ENCODE measurements at places on chromosomes 3 and 15. TPM values are rescaled to one million over a fixed set of nuclear protein-coding genes. Genes with fewer than 3 reads are reported as not detected.

TNIK gene
- 21.5 TPM for total RNA-seq

DNA sequence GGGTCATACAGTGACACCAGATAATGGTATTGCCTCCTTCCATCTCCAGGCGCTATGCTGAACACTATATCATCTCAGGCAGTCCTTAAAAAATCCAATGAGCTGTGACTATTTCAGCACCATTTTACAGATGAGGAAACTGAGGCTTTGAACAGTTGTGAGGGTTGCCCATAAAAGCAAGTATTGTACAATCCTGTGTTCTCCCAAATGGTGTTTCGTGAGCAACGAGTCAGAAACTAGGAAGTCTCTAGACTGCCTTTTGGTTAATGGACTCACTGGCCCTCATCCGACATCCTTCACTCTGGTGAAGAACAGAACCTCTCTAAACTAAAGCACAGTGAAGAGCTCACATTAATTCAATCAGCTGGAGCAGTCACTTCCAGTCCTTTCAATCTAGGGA lies 61.8 kb downstream of the ATP8B4 start:
- peaks cover 2% of the 10 kb centered on the region for H3K27me3 ChIP-seq
- H3K4me1 ChIP-seq = peaks cover 77% of the 10 kb centered on the region
- H3K4me3 ChIP-seq = no peak overlapping the region
- peaks cover 21% of the 10 kb centered on the region for H3K36me3 ChIP-seq

DNA sequence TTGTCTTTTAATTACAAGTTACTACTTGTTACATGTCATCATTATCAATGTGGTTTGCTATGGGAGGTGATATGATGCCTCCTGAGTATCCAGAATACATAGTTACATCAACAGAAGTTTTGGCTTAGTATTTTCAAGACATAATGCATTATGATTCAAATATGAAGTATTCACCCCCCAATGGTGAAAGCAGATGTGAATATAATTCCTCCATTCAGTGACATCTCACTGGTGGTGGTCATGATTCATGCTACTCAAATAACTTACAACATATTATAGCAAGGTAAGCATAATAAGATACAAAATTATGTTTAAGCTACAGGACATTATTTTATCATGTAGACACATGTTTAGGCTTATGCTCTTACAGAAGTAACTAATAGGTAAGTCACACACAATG lies 34.9 kb upstream of the TTBK2 start:
- no peak overlapping the region for H3K4me3 ChIP-seq
- H3K27ac ChIP-seq = no peak overlapping the region
- no peak for DNase-seq
- peaks cover 56% of the 10 kb centered on the region for H3K36me3 ChIP-seq

DNA sequence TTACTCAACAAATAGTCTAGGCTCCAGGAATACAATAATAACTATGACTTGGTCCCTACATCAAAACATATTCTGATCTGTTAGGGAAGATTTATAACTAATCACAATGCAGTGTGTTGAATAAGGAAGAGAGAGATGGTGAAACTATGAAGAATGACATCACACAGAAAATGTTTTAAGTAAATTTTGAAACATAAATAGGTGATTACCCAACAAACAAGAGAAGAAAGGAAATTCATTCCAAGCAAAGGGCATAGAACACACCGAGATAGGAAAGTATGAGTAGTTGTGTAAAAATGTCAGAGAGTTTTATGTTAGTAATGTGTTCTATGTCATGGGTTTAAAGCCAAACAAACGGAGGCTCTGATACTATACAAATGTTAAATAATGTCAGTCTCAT lies 13.4 kb downstream of the SEC62 start:
- H3K27ac ChIP-seq = peak overlapping the region; percentile 35
- peaks cover 38% of the 10 kb centered on the region for H3K36me3 ChIP-seq
- no peak for DNase-seq
- no peaks in the 10 kb centered on the region for H3K27me3 ChIP-seq
- peaks cover 9% of the 10 kb centered on the region for H3K4me1 ChIP-seq
- no peak overlapping the region for H3K4me3 ChIP-seq

GRCh38 chr3:38421679-38422336 lies 31.9 kb upstream of the ACVR2B start:
- H3K27ac ChIP-seq = no peak overlapping the region
- no peak for DNase-seq
- H3K4me3 ChIP-seq = no peak overlapping the region
- H3K4me1 ChIP-seq = peaks cover 31% of the 10 kb centered on the region
- H3K27me3 ChIP-seq = no peaks in the 10 kb centered on the region

- no peak for DNase-seq
- H3K4me3 ChIP-seq = no peak overlapping the region
- no peaks in the 10 kb centered on the region for H3K27me3 ChIP-seq
- H3K27ac ChIP-seq = no peak overlapping the region
- H3K4me1 ChIP-seq = no peaks in the 10 kb centered on the region
- H3K36me3 ChIP-seq = peaks cover 43% of the 10 kb centered on the region
Observed at GRCh38 chr3:167675848-167676247, 22.1 kb upstream of the WDR49 start.

GRCh38 chr3:51967384-51968169 lies at the start of gene PCBP4:
Gene PCBP4 (minus strand): TSS chr3:51967454. CDS start chr3:51961240, 6,214 bp downstream.
- peaks cover 7% of the 10 kb centered on the region for H3K36me3 ChIP-seq
- peak within 1 kb of the TSS; percentile 87 for H3K4me3 ChIP-seq
- DNase-seq = peak; percentile 39
- peak within 1 kb of the TSS; percentile 81 for H3K27ac ChIP-seq
- H3K27me3 ChIP-seq = peaks cover 4% of the 10 kb centered on the region

HYAL1 gene
- total RNA-seq = 0.36 TPM

- no peak overlapping the region for H3K27ac ChIP-seq
- no peak overlapping the region for H3K4me3 ChIP-seq
- no peaks in the 10 kb centered on the region for H3K36me3 ChIP-seq
- no peak for DNase-seq
- H3K27me3 ChIP-seq = peaks cover 7% of the 10 kb centered on the region
Observed at GRCh38 chr15:83396101-83396500, 51.0 kb upstream of the SH3GL3 start.

DNA sequence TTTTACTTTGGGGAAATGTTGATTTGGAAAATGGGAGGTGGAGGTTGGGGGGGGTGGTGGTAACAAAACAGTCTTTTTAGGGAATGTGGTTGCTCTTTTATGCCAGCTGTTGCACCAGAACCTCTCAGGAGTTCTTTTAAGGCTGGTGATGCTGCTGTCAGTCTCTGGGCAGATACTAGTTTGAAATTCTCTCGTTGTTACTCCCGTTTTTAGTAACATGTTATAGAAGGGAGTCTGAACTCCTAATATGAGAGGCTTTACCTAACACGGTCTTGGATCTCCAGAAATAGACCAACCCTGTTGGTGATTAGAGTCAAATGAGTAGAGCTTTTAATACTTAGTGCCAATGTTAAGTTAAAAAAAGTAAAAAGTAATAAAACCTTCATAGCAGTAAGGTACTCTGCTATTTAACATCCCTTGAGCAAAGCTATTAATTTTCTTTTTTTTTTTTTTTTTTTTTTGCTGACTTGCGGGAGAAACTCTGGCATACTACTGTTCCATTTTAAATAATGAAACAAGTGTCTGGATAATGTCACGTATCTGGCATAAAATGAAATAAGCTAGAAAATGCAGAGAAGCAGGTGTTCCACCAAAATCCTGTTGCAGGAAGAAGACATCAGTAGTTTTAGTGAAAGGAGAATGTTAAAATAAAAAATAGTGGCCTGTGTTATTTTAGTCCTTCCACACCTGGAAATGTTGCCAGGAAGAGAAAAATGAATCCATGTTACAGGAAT lies 156.7 kb downstream of the CACNA1D start:
- H3K36me3 ChIP-seq = peaks cover 2% of the 10 kb centered on the region
- no peak for DNase-seq
- H3K27ac ChIP-seq = no peak overlapping the region
- peaks cover 7% of the 10 kb centered on the region for H3K4me1 ChIP-seq

DNA sequence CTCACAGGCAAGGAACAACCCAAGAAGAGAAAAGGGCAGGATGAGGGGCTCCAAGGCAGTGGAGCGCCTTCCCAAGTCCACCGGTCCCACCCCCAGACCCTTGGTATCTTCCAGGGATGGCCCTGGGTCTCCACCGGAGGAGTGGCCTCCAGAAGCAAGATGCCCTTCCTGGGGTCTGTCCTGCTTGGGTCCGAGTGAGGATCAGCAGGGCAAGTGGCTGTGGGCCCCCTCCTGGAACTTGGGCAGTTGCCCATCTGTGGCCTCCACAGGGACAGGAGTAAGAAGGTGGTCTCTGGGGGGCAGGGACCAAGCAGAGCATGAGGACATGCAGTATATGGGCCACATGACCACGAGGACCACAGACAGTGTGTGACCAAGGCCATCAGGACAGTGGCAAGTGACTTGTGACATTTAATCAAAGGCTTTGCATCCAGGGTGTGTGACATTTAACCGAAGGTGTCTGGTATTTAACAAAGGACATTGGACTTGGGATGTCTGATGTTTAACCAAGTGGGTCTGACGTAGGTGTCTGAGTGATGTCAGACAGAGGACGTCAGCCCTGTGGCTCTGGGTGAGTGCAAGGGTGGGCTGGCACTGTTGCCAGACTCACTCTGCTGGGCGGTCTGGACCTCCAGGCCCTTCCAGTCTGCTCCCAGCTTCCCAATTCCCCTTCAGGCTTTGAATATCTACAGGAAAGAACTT lies 34.7 kb downstream of the SCN5A start:
- no peaks in the 10 kb centered on the region for H3K36me3 ChIP-seq
- peaks cover 2% of the 10 kb centered on the region for H3K27me3 ChIP-seq
- H3K27ac ChIP-seq = no peak overlapping the region
- no peaks in the 10 kb centered on the region for H3K4me1 ChIP-seq
- DNase-seq = no peak

CFAP100 gene
- total RNA-seq = not detected

LRRFIP2 gene
- total RNA-seq = 28.6 TPM

TIGIT gene
- 5.8 TPM for total RNA-seq

GRCh38 chr3:64166584-64167162 lies 58.6 kb downstream of the PRICKLE2 start:
- DNase-seq = no peak
- no peak overlapping the region for H3K27ac ChIP-seq

DNA sequence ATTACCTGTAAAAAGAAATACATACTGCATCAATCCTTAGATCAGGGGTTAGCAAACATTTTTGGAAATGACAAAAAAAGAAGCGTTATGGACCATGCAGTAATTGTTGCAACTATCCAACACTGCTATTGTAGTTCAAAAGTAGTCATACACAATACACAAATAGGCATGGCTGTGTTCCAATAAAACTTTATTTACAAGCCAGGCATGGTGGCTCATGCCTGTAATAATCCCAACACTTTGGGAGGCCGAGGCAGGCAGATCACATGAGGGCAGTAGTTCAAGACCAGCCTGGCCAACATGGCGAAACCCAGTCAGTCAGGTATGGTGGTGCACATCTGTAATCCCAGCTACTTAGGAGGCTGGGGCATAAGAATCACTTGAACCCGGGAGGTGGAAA lies 124.8 kb downstream of the DLG1 start:
- no peak overlapping the region for H3K27ac ChIP-seq
- H3K4me1 ChIP-seq = no peaks in the 10 kb centered on the region
- no peak overlapping the region for H3K4me3 ChIP-seq
- DNase-seq = no peak
- peaks cover 6% of the 10 kb centered on the region for H3K36me3 ChIP-seq

GRCh38 chr3:44984335-44984734 lies 8.3 kb downstream of the EXOSC7 start:
- H3K4me3 ChIP-seq = no peak overlapping the region
- H3K27ac ChIP-seq = no peak overlapping the region
- H3K4me1 ChIP-seq = peaks cover 61% of the 10 kb centered on the region
- H3K36me3 ChIP-seq = peaks cover 16% of the 10 kb centered on the region
- H3K27me3 ChIP-seq = no peaks in the 10 kb centered on the region

DNA sequence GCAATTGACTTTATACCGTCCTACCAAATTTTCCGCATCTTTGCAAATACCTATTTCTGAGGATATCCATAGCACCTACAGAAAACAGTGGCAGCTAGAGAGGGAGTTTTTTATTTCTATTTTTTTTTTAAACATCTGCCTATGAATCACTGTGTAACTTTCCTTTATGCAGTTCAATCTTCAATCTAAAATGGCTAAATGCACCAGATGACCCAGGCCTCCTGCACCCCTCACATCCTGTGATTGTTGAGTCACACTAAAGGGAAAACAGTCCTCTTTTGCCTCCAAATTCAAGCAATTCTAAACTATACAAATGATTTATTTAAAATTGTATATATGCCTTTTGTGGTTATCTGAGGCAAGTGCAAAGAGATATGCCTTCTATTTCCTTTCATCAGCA lies 20.1 kb upstream of the BCL6 start:
- H3K4me3 ChIP-seq = no peak overlapping the region
- H3K36me3 ChIP-seq = peaks cover 20% of the 10 kb centered on the region
- H3K27ac ChIP-seq = no peak overlapping the region
- peaks cover 28% of the 10 kb centered on the region for H3K4me1 ChIP-seq
- H3K27me3 ChIP-seq = peaks cover 7% of the 10 kb centered on the region

Data from activated T-helper 1 cell treated with anti-CD3 and anti-CD28 coated beads, Interleukin-12 subunit alpha, Interleukin-12 subunit beta, Interleukin-2, Interleukin-4 antibody, amounts not matched to agents 30 ng/mL and 10 ng/mL and 1 ng/mL, durations not matched to agents 14 hours and 24 hours and 36 hours (primary cell).